Osteocyte (in vitro differentiated cells): ENCODE measurements at places on chromosomes 5 and 9. TPM values are rescaled to one million over a fixed set of nuclear protein-coding genes. Genes with fewer than 3 reads are reported as not detected.

MCTP1 gene
- 0.50 and 0.67 TPM in 2 replicates for total RNA-seq

YIPF5 gene
- 79.2 and 84.6 TPM in 2 replicates for total RNA-seq

MZB1 gene
- not detected in 2 replicates for total RNA-seq

GRM6 gene
- total RNA-seq, result not detected in 2 replicates

GDF9 gene
- 0.30 and 0.50 TPM in 2 replicates for total RNA-seq

GFI1B gene
- not detected in 2 replicates for total RNA-seq
